ENCODE measurements at places on chromosomes 16 and 17.

DNA sequence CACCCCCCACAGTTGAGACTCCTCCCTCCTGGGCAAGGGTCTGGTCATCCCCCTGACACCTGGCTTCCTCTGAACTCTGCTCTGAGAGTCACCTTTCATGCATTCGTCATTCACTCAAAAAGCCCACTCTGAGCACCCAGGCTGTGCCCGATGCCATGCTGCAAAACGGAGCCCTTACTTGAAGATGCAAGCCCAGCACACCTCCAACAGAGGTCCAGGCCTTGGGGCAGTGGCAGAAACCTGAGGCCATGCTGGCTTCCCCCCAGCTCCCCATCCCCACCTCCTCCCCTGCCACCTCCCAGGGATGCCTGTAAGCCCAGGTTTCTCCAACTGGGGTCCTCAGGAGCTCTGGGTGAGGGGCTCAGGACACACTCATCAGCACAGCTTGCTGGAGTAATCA is 67.7 kb upstream of the TNRC6C start:
- no peak for DNase-seq

DNA sequence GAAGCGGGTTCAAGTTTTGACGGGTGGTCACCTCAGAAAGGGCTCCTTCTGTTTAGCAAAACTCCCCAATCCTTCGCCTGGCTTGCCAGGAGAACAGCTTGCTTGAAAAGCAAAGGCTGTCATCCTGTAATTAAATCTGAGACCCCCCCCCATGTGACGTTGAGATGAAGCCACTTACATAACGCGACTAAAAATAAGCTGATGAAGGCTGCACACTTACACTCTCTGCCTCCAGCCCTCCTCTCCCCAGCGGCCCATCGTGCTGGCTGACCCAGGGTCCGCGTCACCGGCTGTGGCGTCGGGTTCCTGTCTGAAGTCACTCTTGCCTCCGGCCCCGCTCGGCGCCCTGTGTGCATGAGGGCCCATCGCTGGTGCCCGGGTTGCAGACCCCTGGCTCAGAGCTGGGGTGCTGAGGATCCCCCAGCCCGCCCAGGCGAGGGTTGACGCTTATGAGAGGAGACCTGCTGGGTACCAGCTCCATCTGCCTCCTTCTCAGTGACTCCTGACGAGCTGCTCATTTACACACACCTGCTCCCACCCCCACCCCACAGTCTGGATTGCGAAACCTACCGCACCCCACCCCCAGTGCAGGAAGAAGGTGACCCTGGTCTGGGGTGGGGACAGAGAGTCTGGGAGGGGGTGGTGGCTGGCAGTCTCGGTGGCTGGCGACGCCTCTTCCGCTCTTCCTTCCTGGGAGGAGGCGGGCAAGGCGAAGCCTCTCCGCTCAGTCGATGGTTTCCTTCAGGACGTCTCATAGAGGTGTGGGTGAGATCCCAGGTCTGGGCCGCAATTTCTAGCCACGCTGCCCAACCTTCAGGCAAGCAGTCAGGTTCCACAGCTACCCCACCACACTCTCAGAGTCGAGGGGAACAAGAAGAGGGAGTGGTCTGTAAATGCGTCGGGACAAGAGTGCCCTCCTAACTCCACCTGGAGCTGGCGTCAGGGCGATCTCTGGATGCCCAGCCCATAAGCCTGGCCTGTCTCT is 3.1 kb upstream of the BAIAP2 start:
- no peak for DNase-seq

GRCh38 chr17:72152387-72152929 is 31.6 kb downstream of the SOX9 start:
- peak; percentile 98 for DNase-seq

DNA sequence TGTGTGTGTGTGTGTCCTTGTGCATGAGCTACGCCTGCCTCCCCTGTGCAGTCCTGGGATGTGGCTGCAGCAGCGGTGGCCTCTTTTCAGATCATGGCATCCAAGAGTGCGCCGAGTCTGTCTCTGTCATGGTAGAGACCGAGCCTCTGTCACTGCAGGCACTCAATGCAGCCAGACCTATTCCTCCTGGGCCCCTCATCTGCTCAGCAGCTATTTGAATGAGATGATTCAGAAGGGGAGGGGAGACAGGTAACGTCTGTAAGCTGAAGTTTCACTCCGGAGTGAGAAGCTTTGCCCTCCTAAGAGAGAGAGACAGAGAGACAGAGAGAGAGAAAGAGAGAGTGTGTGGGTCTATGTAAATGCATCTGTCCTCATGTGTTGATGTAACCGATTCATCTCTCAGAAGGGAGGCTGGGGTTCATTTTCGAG is 22.5 kb downstream of the STAT5A start:
- no peak for DNase-seq

GRCh38 chr16:2452650-2453049 is 7.3 kb upstream of the TEDC2 start:
- DNase-seq, result no peak
